ENCODE measurements at places on chromosomes 11 and 22.

DNA sequence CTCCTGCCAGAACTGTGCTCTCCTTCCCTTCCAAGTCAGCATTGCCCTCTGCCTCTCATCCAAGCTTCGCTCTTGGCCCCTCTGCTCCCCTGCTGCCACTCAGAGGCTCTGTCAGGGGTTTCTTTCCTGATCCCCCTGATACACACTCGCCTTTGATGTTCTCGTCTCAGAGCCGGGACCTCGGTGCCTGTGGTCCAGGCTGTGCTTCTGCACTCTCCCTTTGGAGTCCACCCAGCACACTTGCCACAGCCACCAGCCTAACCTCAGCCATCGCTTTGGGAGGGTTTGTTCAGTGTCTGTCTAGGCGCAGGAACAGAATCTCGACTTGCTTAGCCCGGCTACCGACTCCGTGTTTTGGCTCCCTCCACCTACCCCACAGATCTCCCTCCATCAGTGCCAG, 29.1 kb downstream of the PPFIA1 start:
- no peak for DNase-seq

DNA sequence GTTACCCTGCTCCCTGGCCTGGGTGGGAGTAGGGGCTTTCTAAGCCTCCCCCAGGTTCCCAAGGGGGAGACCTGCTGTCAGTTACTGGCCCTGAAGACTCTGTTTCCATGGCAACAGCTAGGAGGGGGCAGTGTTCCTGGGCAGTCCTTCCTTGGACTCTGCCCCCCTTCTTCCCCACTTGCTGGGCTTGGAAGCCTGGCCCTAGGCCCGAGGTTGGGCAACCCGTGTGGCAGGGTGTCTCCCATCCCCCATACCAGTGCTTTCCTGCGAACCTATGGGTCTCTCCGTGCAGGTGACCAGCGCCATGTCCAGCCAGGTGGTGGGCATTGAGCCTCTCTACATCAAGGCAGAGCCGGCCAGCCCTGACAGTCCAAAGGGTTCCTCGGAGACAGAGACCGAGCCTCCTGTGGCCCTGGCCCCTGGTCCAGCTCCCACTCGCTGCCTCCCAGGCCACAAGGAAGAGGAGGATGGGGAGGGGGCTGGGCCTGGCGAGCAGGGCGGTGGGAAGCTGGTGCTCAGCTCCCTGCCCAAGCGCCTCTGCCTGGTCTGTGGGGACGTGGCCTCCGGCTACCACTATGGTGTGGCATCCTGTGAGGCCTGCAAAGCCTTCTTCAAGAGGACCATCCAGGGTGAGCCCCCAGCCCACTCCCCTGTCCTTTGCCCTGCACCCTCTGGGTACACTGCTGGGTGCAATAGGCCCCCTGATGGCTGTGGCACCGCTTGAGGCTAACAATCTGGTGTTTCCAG, 1.7 kb downstream of the ESRRA start:
- no peak for DNase-seq

- DNase-seq = no peak
These were observed 26.0 kb downstream of the ZNRF3 start for GRCh38 chr22:28909375-28909774.

- peak; percentile 70 for DNase-seq
These were observed 56.1 kb downstream of the AMBRA1 start for GRCh38 chr11:46537537-46538295.

- DNase-seq = peak; percentile 90
These were observed at the start of gene MEI1 for GRCh38 chr22:41699264-41700107. Gene MEI1, plus strand, starts transcription at chr22:41699503. Its CDS starts 36 bp downstream, at chr22:41699539.

DNA sequence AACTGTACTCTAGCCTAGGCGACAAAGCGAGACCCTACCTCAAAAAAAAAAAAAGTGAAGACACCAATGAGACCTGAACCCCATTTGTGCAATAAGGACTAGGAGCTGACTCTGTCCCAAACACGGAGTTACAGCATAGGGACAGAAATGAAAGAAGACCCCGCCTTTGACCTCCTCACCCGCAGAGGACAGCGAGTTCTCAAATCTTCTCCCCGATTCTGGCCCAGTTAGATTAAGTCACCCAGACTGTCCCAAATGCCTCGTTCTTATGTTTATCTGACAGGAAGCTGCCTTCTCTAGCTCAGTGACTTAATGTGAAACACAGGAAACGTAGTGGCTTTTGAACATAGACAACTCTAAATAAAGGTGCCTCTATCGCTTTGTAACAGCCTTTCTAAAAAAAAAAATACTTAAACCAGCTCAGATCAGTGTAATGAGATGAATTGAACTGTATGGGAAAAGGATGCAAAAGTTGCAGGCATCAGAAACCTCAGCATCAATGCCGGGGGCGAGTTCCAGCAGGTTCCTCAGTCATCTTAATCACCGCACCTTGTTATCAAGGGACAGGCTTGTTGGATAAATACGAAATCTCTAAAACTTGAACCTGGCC, 10.6 kb downstream of the MYH9 start:
- no peak for DNase-seq

GRCh38 chr22:37211075-37211865, 1.0 kb downstream of the SSTR3 start:
- DNase-seq = no peak

DNA sequence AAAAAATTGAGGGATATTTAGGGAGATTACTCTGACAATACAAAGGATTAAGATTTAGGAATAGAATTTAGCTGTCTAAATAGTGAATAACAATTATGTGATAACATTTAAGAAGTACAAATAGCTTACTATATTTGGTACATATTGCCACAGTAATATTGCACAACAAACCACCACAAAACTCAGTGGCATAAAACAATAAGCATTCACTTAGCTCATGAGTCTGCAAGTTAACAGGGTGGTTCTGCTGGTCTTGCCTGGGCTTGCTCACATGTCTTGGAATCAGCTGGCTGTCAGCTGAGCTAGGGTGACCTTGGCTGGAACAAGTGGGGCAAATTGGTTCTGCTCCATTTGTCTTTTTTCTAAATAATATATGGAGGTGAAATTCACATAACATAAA, 115.1 kb downstream of the DCDC1 start:
- no peak for DNase-seq

DNA sequence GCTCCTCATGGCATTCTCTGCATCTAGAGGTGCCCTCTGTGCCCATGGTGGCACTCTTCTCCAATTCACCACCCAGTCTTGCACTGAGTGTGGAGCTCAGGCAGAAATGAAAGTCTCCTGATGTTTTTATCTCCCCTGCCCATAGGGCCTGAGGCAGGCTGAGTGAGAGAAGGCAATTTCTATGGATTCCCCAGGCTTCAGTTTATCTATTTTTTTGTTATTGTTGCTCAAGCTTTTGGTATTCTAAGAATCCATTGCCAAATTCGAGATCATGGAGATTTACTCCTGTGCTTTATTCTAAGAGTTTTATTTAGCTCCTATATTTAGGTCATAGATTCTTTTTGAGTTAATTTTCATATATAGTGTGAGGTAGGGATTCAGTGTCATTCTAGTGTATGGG, 40.7 kb downstream of the TSPAN18 start:
- no peak for DNase-seq

DNA sequence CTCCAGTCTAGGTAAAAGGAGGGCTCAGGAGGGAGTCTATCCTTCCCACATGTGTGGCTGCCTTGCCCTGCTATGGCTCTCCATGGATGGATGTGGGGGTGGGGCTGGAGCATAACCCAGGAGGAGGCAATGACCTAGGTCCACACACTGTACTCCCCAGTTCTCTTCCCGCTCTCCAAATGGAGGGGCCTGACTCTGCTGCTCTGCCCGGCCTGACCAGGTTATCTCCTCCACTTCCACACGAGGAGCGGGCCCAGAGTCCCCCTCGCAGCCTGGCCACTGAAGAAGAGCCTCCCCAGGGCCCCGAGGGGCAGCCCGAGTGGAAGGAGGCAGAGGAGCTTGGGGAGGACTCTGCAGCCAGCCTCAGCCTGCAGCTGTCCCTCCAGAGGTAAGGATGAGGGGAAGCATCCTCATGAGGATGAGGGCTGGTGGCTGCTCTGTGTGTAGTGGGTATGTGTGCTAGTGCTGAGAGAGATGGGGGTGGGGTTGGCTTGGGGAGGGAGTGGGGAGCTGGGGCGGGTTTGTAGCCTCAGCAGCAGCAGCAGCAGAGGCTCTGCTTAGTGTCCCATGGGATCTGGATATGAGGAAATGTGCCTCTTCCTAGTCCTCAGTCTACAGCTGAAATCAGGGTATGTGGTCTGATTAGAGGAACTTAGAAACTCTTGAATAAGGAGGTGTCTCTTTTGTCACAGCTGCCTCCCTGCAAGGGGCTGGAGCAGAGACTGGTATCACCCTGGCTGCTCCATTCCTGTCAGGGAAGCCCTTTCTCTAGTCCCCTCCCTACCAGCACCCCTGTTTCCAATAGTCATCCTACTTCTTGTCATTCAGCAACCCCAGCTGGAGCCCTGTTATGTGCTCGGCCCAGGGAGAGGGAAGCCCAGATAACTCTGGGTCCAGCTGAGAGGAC, 54.1 kb downstream of the CEP164 start:
- no peak for DNase-seq

DNA sequence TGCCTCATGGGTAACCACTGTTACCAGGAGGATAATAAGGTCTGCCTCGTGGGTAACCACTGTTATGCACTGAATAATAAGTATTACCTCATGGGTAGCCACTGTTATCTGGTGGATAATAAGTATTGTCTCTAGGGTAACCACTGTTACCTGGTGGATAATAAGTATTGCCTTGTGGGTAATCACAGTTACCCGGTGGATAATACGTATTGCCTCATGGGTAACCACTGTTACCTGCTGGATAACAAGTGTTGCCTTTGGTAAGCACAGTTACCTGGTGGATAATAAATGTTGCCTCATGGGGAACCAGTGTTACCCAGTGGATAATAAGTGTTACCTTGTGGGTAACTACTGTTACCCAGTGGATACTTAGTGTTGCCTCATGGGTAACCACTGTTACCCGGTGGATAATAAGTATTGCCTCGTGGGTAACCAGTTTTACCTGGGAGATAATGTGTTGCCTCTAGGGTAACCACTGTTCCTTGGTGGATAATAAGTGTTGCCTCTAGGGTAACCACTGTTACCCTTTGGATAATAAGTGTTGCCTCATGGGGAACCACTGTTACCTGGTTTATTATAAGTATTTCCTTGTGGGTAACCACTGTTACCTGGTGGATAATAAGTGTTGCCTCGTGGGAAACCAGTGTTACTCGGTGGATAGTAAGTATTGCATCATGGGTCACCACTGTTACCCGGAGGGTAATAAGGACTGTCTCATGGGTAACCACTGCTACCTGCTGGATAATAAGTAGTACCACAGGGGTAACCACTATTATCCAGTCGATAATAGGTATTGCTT, 10.6 kb upstream of the NXPE4 start:
- DNase-seq = no peak

DNA sequence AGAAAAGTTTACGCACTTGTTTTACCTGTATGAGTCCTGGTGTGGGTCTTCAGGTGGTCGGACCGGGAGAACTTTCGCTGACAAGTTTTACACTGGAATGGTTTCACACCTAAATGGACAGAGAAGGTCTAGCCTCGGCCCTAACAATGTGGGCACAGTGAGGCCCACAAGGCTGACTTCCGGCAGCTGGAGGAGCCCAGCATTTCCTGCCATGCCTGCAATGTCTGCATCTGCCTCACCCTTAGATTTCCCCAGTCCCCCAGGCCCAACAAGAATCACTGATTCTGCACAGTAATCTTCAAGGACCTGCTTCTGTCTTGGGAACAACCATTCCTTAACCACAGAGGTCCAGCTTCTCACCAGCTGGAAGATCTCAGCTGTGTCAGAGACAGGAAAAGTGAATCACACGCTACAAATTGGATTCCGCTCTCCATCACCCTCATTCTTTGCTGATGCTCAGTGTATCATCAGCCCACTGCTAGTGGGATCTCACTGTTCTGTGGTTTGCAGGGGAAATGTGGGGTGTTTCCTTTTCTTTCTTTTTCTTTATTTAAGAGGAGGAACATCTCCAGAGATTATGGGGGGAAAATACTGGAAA, 43.3 kb downstream of the WT1 start:
- no peak for DNase-seq

DNA sequence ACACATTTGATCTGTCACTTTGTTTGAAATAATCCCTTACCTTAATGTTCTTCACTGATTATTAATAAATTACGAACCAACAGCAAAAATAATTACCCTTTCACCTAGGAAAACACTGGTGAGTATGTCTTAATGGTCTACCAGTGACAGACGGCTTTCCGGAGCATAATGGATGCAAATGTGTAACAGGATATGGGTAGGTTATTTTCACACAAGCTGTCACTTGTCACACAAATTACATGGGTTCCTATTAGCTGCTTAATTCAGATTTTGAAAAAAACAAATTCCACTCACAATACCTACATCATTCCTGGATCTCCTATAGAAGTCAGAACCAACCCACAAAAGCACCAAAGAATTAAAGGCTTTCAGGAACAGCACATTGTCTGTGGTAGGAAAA, 127.9 kb downstream of the WT1 start:
- DNase-seq = no peak

DNA sequence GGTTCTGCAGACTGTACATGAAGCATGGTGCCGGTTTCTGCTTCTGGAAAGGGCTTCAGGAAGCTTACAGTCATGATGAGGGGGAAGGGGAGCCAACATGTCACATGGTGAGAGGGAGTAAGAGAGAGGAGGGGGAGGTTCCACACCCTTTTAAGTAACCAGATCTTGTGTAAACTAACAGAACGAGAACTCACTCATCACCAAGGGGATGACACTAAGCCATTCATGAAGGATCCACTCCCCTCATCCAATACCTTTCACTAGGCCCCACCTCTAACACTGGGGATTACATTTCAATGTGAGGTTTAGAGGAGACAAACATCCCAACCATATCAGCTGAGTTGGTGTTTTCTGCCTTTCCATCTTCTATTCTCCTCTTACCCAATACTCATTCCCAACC, 83.5 kb downstream of the BDNF start:
- no peak for DNase-seq

DNA sequence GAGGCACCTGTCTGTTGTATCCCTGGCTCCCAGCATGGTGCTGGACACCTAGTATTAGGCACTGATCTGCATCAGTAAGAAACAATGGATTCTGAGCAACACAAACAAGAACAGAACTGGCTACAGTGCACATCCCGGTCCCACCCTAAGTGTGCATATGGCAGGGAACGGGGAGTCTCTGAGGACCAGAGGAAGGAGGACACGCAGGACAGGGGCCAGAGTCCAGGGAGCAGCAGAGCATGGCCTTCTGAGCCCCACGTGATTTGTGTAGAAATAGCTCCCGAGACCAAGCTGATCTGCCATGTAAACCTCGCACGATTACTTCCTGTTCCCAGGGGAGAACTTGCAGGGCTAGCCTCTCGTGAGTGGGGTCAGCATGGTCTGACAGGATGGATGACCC, 12.7 kb upstream of the SNX32 start:
- DNase-seq = no peak

- no peak for DNase-seq
These were observed 808 bp upstream of the MSANTD2 start for GRCh38 chr11:124801014-124801413.

GRCh38 chr22:50236731-50237409, 8.0 kb downstream of the TUBGCP6 start:
- DNase-seq = no peak

All from muscle of back (tissue), 13 donors.